Subcutaneous adipose tissue (tissue), 4 donors: ENCODE measurements at places on chromosomes 3 and 15. TPM values are rescaled to one million over a fixed set of nuclear protein-coding genes. Genes with fewer than 3 reads are reported as not detected.

Gene EIF2A
- total RNA-seq, result 195 TPM

Gene ARF4
- total RNA-seq, result 308 TPM

Gene EBLN2
- total RNA-seq, result 8.1 TPM

Gene CSPG5
- 0.66 TPM for total RNA-seq

Gene MITF
- total RNA-seq, result 36.6 TPM

Gene SERPINI2
- not detected for total RNA-seq

Gene SRGAP3
- total RNA-seq, result 1.6 TPM

Gene CHRM5
- total RNA-seq, result not detected

Gene EEF1AKMT4
- total RNA-seq, result 4.4 TPM

Gene CAMKV
- not detected for total RNA-seq

Gene AQP9
- total RNA-seq, result 2.1 TPM

Gene COL7A1
- 0.16 TPM for total RNA-seq

Gene FBXW12
- not detected for total RNA-seq

Gene CACNA2D2
- total RNA-seq, result 0.65 TPM

Gene GOLGA8Q
- 9.0 TPM for total RNA-seq

Gene TM4SF18
- 19.4 TPM for total RNA-seq

Gene BOC
- total RNA-seq, result 46.5 TPM

Gene TM6SF1
- total RNA-seq, result 9.5 TPM

Gene OR5K2
- not detected for total RNA-seq

Gene ATP13A5
- total RNA-seq, result not detected

Gene RLBP1
- total RNA-seq, result not detected

Gene DCUN1D1
- total RNA-seq, result 55.4 TPM

Gene AAGAB
- total RNA-seq, result 19.2 TPM

Gene LEKR1
- total RNA-seq, result 0.34 TPM

Gene IMPG2
- total RNA-seq, result 0.22 TPM

Gene IL12A
- total RNA-seq, result not detected

Gene TP63
- total RNA-seq, result 0.44 TPM

Gene MYRIP
- total RNA-seq, result 9.8 TPM

Gene CCRL2
- 7.0 TPM for total RNA-seq

Gene PPP1R14D
- total RNA-seq, result not detected

Gene TKT
- total RNA-seq, result 146 TPM

Gene RARRES1
- 39.9 TPM for total RNA-seq

Gene TGM5
- 0.22 TPM for total RNA-seq

Gene GOLGA8R
- 4.4 TPM for total RNA-seq

Gene MESP2
- 0.34 TPM for total RNA-seq

Gene MKRN3
- total RNA-seq, result 0.57 TPM

Gene CEP19
- 3.3 TPM for total RNA-seq

Gene GPR160
- total RNA-seq, result 7.3 TPM

Gene CRYGS
- total RNA-seq, result 7.9 TPM

Gene PLCH1
- total RNA-seq, result under 0.01 TPM

Gene MINDY2
- total RNA-seq, result 21.7 TPM

Gene EHHADH
- 12.3 TPM for total RNA-seq

Gene LMAN1L
- not detected for total RNA-seq

Gene SKIL
- 31.1 TPM for total RNA-seq
